Uterus (tissue), 4 donors: ENCODE measurements at places on chromosomes 6 and 20.
A peak's percentile ranks its signal among the peaks of the same experiment; 100 is the strongest.

- DNase-seq, result no peak
These were observed 198.1 kb downstream of the MMUT start for GRCh38 chr6:49264909-49265308.

- DNase-seq, result no peak
These were observed 9.6 kb upstream of the SH3BGRL2 start for GRCh38 chr6:79621579-79621978.

GRCh38 chr20:43543138-43543537, 15.7 kb upstream of the SGK2 start:
- no peak for DNase-seq

DNA sequence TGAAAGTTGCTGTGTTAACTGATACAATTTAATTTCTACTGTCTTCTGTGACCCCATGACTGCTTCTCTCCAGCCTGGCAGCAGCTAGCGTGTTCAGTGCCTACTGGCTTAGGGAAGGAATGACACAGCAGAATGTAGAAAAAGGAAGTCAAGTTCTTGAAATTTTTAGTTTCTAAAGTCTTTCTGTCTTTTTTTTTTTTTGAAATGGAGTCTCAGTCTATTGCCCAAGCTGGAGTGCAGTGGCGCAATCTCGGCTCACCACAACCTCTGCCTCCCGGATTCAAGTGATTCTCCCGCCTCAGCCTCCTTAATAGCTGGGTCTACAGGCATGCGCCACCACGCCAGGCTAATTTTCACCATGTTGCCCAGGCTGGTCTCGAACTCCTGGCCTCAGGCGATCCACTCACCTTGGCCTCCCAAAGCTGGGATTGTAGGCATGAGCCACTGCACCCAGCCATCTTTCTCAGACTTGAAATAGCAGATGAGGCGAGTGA, 39.3 kb downstream of the PCNA start:
- peak; percentile 25 for DNase-seq

DNA sequence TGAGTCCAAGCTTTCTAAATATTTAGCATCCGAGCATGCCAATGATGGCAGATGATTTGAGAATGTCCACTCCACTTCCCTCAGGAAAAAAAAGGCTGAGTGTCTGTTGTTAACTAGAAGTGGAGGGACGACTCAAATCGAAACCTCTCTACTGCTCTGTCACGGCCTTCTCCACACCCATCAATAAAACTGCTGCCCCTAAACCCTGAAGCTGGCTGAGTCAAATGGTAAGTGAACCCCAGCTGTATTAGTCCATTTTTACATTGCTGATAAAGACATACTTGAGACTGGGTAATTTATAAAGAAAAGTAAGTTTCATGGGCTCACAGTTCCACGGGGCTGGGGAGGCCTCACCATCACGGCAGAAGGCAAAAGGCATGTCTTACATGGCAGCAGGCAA, 707.0 kb downstream of the QKI start:
- DNase-seq, result no peak

DNA sequence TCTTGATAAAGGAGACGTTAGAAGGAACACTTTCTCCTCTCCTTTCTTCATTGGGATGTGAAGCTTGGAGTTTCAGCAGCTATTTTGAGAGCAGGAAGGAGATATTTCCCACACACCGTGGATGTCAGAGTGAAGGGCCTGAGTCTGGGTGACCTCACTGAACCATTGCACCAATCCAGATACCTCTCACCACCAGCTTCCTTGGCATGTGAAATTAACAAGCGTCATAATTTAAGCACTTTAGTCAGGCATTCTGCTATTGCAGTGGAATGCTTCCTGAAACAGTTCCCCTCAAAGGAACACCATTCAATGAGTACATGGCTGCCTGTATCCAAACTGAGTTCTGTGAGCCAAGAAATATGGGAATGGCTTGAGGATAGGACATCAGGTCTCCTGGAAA, 83.7 kb downstream of the CHMP4B start:
- no peak for DNase-seq

- DNase-seq, result no peak
These were observed 349.0 kb downstream of the CBLN4 start for GRCh38 chr20:55656231-55656775.

- DNase-seq, result no peak
These were observed 141.3 kb downstream of the TRMT11 start for GRCh38 chr6:126127659-126128058.

DNA sequence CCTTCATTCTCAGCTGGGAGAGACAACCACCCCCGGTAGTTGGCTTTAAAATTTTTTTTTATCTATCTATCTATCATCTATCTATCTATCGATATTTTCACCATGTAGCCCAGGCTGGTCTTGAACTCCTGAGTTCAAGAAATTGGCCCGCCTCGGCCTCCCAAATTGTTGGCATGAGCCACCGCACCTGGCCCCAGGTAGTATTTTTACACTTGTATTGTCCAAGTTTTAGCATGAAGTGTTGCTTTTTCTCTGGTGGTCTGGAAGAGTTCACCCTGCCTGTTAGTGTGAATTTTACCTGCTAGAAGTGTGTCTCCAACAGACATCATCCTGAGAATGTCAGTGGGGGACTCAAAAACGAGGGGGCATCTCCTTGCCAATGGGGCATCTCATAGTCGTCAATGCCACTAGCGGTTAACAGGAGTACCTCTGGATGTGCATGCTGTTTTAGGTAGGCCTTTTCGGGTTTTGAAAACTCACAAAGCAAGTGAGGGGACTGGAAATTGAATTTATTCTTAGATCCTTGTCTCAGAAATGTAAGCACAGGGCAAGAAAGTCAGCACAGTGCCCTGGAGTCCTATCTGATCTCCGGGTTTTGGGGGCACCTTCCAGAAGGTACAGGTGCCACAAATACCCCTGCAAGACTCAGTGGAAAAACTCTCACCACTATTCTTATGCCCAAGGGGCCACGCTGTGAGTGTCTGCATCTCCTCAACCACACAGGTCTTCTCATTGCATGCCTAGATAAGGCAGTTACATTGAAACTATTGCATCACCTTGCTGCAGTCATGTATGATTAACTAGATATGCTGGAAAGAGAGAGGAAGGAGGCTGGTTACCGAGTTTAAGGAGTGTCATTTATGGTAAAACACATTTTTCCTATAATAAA, 37.1 kb downstream of the TNFAIP3 start:
- DNase-seq, result no peak

- peak; percentile 48 for DNase-seq
These were observed 28.0 kb downstream of the PNLDC1 start for GRCh38 chr6:159828074-159828473.

- no peak for DNase-seq
These were observed 43.3 kb downstream of the FYN start for GRCh38 chr6:111829998-111830397.

GRCh38 chr6:6654599-6655575, 66.4 kb downstream of the LY86 start:
- no peak for DNase-seq

DNA sequence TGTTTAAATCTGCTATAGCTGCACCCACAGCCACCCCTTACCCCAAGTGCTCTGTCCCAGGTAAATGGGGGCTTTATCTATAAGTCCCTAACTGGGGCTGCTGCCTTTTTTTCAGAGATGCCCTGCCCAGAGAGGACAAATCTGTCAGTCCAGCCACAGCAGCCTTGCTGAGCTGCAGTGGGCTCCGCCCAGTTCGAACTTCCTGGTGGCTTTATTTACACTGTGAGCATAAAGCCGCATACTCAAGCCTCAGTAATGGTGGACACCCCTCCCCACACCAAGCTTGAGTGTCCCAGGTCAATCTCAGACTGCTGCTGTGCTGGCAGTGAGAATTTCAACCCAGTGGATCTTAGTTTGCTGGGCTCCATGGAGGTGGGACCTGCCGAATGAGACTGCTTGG, 505.2 kb downstream of the CBLN4 start:
- DNase-seq, result no peak

DNA sequence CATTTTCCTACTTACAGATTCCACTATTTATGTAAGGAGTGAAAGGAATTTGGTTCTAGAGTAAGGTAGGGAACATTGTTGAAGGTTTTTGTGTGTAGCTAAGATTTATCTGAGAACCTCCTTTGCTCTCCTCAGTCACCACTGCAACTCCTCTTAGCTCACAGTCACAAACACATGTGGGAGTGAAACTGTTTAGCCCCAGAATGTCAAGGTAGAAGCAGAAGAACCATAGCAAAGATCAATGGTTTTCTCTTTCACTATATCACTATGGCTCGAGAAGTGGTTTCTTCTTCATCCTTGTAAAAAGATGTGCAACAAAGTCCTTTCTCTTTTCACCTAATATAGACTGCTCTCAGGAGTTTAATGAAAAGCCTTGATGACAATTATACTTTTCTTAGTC, 6.5 kb upstream of the DEFB112 start:
- no peak for DNase-seq

DNA sequence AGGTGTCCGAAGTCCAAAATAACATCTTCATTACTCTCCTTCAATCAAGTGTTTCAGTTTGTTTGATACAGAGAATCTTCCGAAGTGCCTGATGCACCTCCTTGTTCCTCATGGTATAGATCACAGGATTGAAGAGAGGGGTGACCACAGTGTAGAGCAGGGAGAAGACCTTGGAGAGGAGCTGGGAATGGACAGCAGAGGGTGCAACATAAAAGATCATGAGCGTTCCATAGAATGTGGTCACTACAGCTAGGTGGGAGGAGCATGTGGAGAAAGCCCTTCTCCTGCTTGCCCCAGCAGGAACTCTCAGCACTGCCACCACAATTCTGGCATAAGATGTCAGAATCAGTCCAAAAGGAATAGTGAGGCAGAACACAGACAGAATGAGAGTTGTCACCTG, 11.9 kb downstream of the OR12D1 start:
- no peak for DNase-seq

- no peak for DNase-seq
These were observed 229.6 kb downstream of the EYA2 start for GRCh38 chr20:47124181-47124717.

GRCh38 chr6:14228571-14228970, 111.0 kb downstream of the CD83 start:
- DNase-seq, result no peak

- DNase-seq, result peak; percentile 76
These were observed 18.0 kb downstream of the ATP9A start for GRCh38 chr20:51750037-51750769.

DNA sequence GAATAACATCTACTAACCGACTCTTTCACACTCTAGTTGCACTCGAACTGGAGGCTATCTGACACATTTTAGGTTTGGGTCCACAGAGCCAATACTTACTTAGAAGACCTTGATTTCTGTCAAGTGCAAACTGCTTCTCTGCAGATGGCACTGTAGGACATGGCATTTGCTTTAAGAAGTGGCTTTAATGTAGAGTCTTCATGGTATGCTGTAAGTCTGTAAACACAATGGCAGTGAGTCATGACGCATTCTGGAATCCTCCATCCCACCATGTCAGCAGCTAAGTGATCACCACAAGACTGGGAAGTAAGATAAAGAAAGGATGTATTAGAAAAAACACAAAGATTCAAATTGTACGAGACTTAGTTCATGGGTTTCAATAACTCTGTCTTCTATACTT, 377.0 kb upstream of the NOX3 start:
- DNase-seq, result no peak

DNA sequence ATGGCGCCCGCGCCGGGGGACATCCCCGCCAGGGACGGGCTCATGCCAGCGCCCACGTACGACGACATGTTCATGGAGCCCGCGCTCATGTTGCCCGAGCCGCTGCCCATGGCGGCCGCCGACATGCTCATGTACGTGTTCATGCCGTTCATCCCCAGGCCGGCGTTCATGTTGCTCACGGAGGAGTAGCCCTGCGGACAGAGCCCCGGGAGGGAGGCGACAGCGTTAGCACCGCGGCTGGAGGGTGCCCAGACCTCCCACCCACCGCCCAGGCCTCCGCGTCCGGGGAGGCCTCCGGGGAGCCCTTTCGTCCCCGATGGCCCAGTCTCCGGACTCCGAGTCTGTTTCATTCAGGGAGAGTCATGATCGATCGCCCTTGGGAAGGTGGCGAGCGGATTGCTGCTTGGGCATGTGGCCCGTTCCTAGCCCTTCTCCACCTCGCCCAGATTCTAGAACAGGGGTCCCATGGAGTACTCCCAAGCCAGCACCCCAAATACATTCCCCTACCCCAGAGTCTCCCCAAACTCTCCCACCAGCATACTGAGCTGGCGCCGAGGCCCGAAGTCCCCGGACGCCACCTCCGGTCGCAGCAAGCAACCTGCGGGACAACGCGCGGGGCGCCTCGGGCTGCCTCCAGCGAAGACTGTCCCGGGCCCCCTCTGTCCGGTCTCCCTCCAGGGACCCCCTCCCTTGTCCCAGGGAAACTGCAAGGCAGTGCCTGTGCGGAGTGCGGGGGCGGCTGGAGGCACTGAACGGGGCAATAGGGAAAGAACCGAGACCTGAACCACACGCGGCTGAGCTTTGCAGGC, 1.2 kb downstream of the FOXA2 start:
- no peak for DNase-seq

- DNase-seq, result no peak
These were observed 106.5 kb downstream of the ATP9A start for GRCh38 chr20:51661609-51662178.

DNA sequence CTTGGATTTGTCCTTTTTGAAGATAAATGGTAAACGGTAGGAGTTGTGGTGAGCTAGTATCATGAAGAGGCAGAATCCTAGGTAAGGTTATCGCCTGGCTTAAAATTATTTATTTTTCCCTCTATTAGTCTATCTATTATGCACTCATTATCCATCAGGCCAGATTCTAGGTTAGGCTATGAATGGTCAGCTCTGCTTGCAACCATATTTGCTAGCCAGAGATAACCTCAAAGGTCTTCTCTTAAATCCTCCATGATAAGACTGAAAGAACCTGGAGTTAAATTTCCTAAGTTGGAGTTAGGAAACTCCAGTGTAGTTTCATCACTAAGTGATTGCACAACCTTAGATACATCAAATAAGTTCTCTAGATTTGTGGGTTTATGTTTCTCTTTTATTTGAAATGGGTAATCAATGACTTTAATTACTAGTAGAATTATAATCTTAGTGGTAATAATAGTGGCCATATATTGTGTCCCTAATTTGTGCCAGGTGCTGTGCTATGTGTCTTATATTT, 302.1 kb upstream of the RUNX2 start:
- no peak for DNase-seq

GRCh38 chr6:134389658-134390057, 71.7 kb upstream of the SGK1 start:
- no peak for DNase-seq

DNA sequence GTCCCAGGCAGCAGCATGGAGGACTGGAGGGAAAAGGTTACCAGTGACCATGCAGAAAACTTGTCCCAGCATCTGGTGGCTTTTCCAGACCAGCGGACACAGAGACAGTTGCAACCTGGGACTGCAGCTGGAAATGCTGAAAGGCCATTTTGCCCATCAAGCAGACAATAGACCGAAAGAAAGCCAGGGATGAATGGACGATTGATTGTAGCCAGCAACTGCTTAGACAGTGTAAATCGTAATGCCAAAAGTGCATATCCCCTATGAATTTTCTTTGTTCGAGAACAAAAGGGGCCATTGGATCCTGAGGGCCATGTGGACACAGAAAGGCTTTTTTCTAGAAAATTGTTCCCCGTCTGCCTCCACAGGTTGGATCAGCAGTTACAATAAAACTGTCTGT, 115.7 kb downstream of the MBOAT1 start:
- DNase-seq, result no peak

GRCh38 chr6:133191323-133191722, 49.8 kb upstream of the EYA4 start:
- DNase-seq, result no peak

GRCh38 chr6:148452876-148453275, 110.2 kb downstream of the SASH1 start:
- DNase-seq, result no peak
